NCI-H187 treated with DMSO at 0.1 percent for 48 hours (cell line): ENCODE measurements at places on chromosomes 5 and 9.

- DNase-seq: peak; percentile 60
Observed at GRCh38 chr5:73183481-73183891, 10.5 kb downstream of the TMEM174 start.

DNA sequence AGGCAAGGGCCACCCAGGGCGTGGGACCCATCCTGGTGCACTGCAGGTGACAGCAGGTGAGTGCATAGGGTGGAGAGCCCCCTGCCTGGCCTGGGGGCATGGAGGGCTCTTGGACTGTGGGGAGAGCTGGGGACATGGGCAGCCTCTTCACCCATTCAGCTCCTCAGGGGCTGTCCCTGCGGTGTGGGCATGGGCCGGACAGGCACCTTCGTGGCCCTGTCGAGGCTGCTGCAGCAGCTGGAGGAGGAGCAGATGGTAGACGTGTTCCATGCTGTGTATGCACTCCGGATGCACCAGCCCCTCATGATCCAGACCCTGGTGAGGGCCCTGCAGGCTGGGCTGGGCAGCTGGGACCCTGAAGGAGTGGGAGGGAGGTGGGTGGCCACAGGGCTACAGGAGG lies 20.4 kb upstream of the SPTLC1 start:
- no peak for DNase-seq

- DNase-seq: no peak
Observed at GRCh38 chr9:81620002-81620390, 69.4 kb downstream of the TLE1 start.

GRCh38 chr5:126351153-126351552 lies 72.1 kb upstream of the GRAMD2B start:
- DNase-seq: no peak

GRCh38 chr5:96187309-96188027 lies 225.8 kb upstream of the ELL2 start:
- DNase-seq: no peak

DNA sequence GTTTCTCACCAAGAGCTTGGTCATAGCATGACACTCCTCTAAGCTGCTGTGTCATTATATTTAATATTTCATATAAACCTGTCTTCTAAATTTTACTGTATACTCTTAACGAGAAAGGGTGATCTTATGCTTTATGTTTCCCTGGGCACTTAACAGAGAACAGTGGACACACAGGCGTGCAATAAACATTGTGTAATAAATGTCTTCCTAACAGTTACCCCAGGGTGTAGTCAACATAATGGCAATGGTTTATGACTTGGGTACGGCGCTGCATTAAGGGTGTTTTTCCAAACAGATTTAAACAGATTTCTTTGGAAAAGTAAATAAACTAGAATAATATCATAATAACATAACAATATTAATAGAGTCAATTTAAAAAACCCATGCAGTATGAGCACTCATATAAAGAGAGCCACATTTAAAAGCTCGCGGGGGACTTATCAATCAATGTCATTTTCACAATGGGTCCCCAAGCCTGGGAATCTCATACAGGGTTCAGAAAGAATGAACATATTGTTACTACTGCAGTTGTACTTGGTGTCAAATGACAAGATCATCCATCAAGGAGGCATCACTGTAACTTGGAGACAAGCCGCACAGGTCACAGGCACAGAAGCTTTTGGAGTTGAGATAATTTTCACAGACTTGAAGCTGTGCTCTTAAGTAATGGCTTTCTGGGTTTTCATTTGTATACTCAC lies 376.4 kb downstream of the CTNND2 start:
- peak; percentile 49 for DNase-seq

DNA sequence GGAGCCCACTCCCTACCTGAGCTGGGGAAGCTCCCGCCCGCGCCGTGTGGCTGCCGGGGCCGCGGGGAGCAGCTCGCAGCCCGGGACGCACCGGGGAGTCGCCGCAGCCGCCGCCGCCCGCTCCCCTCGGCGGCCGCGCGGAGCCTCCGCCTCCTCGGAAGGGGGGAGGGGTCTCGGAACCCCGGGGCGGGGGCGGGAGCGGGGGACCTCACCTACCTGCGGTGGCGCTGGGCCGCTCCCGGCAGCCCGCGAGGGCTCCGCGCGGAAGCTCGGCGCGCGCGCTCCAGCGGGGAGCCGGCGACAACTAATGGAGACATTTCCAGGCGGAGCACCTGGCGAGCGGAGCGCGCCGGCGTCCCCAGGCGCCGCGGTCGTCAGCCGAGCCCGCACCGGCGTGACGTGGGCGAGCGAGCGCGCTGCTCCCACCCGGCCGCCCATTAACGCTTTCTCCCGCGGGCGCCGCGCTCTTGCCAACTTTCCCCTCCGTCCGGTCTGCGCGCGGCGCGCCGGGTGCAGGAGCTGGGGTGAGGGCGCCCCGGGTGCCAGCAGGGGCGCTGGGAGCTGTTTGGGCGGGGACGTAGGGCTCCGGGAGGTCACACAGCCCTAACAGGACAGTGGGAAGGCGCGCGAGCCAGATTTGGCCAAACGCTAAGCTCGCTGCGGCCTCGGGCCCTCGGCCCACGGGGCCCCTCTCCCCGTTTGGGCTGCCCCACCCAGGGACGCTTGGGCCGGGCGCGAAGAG lies 4.3 kb upstream of the IRX4 start:
- DNase-seq: no peak

- no peak for DNase-seq
Observed at GRCh38 chr5:132050136-132050535, 10.3 kb upstream of the IL3 start.

DNA sequence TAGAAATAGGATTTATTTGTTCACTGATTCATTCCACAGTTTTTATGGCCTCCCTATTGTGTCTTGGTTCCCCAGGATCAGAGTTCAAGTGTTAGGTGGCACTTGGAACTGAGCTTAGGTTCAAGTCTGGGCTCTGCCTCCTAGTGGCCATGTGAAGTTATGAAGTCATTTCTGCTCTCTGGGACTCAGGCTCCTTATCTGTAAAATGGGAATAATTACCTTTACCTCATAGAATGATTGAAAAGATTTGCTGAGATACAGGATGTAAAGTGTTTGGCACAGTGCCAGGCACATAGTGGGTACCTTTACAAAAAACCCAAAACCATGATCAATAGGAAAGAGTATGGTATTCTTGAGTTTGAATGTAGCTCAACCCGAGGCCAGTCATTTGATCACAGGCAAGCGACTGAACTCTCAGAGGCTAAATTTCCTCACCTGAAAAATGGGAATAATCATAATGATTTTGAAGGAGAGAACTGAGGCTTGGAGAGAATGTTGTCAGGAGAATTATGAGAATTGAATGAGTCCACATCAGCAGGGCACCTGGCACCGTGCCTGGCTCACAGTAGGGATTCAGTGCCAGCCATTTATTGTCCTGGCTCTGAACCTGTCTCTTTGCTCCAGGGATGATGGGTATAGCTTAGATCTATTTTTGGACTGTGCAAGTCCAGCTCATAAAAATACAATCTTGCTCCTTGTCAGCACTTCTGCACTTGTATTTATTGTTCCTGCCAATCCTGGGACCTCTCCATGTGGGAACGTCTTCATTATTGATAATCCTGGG lies 10.8 kb downstream of the NSG2 start:
- DNase-seq: no peak

DNA sequence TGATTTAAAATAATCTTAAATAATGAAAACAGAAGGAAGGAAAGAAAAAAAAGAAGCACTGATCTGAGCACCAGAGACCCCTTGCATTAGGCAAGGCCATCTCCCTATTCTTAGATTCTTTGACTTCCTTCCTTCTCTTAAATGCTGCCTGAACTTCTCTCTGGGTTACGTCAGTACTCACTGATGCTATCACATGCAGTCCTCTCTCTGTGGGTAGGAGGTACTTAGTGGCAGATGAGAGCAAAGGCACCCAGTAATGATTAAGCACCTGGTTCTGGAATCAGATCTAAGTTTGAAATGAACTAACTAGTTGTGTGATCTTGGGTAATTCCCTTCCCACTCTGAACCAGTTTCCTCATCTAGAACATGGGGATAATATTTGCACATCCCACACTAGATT lies 110.3 kb upstream of the TBC1D2 start:
- DNase-seq: no peak

DNA sequence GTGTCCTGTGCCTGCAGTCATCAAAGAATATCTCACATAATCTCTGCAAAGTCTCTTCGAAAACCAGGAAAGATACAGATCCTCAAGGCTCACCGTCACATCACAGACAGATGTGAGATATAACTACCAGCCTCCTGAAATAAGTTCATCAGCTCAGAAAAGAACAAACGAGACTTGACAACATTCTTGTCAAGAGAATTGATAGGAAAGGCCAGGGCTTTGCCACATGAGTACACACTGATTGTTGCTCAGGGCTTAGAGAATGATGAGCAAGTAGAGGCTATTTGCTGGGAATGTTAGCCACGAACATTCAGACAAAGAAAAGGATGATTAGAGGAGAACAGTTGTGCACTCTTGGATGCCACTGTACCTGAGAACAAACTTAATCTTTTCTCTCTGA lies 535.1 kb downstream of the ELAVL2 start:
- DNase-seq: no peak

DNA sequence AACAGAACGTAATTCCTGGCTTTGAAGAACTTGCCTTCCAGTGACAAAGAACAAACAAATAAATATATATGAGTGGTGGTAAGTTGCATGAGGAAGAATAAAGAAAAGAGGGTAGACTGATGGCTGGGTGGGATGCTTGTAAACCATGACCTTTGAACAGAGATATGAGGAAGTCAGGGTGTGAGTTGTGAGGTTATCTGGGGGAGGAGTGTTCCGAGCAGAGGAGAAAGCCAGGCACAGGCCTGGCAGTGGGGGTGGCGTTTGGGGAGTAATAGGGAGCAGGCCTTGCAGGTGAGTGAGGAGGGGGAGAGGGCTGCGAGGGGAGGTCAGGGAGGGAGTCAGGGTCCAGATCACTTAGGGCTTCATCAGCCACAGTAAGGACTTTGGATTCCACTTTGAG lies 213.4 kb downstream of the PTTG1 start:
- no peak for DNase-seq

- DNase-seq: no peak
Observed at GRCh38 chr5:131664929-131665328, 29.9 kb upstream of the RAPGEF6 start.

DNA sequence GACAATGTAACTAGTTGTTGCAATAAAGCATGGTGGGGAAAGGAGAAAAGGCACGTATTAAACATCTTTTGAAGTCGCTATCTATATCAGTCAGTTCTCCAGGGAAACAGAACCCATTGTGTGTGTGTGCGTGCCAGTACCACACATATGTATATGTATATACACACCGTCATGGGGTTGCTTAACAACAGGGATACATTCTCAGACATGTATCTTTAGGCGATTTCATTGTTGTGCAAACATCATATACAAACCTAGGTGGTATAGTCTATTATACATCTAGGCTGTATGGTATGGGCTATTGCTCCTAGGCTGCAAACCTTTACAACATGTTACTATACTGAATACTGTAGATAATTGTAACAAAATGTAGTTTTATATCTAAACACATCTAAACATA lies 2.3 kb downstream of the CDKN2B-AS1 start:
- no peak for DNase-seq

GRCh38 chr5:134964359-134965270 lies 3.1 kb upstream of the CATSPER3 start:
- DNase-seq: no peak

GRCh38 chr5:105849701-105850100 lies 1821.0 kb downstream of the EFNA5 start:
- no peak for DNase-seq

DNA sequence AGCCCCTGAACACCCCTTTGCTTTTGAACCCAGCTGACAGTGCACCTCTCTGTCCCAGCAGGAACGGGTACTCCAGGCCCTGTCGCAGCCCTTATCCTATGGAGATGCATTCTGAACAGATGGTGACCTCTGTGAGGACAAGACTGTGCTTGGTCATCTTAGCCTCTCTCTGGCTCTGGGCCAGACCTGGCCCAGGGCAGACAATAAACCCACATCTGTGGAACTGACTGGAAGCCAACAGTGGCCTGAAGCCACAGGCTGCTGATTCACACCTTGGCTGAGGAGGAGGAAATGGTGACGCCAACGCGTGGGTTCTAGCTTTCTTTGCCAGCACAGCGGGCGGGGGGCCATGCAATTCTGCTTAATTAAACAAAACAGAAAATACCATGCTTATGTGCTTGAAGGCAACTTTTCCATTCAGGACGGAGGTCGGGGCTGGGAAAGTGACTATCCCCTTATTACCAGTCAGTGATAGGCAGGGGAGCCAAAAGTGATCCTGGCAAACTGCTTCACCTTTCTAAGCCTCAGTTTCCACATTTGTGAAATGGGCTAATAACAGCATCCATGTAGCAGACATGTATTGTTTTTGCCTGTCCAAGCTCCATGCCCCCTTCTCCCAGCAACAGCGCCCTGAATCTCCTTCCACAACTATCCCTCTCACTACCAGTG lies 10.8 kb downstream of the SH3PXD2B start:
- no peak for DNase-seq

DNA sequence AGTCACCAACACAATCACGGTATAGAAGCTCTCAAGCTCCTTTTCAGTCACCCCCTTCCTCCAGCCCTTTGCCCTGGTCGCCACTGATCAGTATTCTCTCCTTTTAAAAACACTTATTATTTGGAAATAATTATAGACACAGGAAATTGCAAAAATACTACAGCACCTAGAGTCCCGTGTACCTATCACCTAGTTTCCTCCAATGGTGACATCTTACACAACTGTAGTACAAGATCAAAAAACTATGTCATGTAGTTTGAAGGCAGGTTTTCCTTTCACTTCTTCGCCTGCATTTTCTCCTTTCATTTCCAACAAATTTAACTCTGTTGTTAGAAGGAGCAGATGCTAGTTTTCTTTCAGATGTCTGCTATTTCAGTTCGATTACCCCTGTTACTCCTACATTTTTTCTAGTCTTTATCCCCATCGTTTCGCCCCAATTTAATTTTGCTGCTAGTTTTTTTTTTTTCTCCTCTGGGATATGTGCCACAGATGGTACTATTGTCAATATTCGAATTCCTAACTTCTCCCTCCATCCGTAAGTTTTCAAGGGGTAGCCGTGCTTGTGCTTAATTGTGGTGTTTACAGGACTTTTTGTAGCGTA lies 612 bp upstream of the ATG10 start:
- no peak for DNase-seq

DNA sequence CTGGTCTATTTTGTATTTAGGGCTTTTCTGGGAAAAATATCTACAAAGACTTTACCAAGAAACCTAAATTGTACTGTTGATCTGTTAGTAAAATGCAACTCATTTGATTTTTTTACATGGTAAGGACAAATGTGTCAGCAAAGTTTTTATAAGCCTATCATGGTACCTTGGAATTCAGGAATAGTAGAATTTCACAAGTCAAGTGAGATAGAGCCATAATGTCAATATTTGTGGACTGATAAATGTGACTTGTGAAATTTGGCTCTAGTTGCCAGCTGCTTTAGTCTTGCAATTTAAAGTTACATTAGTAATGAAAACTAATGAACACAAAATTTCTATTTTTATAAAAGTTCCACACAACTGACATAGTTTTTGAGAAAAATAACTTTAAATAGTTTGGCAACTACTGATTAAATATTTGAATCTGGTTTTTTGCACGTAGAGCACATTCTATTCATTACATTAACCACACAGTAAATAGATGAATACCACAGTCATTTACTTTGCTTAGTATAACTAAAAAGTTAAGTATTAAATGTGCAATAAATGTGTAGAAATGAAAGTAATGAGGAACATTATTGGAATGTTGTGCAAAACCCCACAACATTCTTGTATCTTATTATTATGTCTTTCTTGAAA lies 41.2 kb upstream of the RIOK2 start:
- no peak for DNase-seq

- DNase-seq: no peak
Observed at GRCh38 chr5:179177711-179178575, 117.8 kb downstream of the ZNF354C start.
